ENCODE measurements at places on chromosomes 2 and 18. TPM values are rescaled to one million over a fixed set of nuclear protein-coding genes. Genes with fewer than 3 reads are reported as not detected.

The FSHR gene
- total RNA-seq, result 6.5 TPM

The REG3G gene
- total RNA-seq, result not detected

The ALPI gene
- total RNA-seq, result not detected

The ASNSD1 gene
- 32.0 TPM for total RNA-seq

The SP140 gene
- 1.1 TPM for total RNA-seq

The ZSCAN30 gene
- 32.8 TPM for total RNA-seq

The TAF4B gene
- 7.2 TPM for total RNA-seq

The NMUR1 gene
- total RNA-seq, result 0.29 TPM

The POTEF gene
- 12.7 TPM for total RNA-seq

DNA sequence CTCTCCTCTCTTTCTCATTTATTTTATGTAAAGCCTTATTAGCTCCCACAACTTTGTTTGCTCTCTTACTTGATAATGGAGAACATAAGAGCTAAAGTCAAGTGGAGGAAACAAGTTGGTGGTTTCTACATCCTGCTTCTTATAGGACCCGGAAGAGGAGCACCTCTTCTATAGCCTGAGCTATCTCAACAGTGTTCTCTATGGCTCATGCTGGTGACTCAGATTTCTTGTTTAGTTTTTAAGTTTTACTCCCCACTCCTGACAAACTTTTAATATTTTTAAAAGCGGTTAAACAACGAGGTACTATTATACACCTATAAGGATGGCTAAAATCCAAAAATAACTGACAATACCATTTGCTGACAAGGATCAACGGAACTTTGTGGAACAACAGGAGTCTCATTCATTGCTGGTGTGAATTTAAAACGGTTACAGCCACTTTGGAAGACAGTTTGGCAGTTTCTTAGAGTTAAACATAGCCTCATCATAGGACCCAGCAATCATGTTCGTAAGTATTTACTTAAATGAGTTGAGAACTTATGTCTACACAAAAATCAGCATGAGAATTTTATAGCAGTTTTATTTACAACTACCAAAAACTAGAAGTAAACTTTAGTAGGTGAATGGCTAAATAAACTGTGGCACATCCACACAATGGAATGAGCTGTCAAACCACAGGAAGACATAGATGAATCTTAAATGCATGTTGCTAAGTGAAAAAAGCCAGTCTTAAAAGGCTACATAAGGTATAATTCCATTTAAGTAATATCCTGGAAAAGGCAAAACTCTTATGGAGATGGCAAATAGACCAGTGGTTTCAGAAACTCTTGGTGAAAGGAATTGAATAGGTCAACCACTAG is 12.7 kb upstream of the CDC42EP3 start:
- no peak for DNase-seq

DNA sequence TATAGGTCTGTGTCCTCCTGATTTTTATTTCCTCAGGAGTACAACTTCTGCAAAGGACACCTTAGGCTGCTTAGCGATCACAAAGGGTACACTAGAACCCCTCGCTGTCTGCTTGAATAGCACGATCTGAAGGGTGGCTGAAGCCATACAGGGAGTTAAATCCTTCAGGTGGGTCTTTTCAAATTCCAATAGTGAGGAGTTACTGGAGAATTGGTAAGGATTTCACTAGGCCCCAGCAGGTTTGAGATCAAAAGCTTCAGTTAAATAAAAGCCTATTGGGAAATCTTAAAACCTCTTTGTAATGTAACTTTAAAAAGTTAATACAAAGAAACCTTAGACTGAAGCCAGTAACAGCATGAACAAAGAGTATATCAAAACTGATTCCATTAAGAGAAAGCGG is 613.1 kb downstream of the ZEB2 start:
- no peak for DNase-seq

- DNase-seq, result no peak
Measured at GRCh38 chr2:208086029-208086428, 38.3 kb downstream of the CRYGD start.

DNA sequence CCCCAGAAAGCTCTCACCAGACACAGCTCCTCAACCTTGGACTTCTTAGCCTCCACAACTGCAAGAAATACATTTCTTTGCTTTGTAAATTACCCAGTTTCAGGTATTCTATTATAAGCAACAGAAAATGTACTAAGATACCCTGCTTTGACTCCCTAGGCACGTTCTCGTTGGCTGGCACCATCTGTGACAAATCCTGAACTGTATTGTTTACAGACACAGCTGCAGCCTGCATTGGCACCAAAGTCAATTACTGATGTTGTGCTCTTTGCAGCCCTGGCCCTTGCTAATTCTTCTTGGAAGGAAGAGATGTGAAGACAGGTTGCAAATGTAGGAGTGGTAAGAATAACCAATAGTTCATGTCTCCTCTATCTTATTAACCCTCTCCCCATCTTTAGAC is 72.7 kb upstream of the FAM136A start:
- no peak for DNase-seq

GRCh38 chr2:65381607-65382051 is 50.8 kb downstream of the SPRED2 start:
- no peak for DNase-seq

- peak; percentile 54 for DNase-seq
Measured at GRCh38 chr2:203533676-203534591, 1.2 kb downstream of the RAPH1 start.

DNA sequence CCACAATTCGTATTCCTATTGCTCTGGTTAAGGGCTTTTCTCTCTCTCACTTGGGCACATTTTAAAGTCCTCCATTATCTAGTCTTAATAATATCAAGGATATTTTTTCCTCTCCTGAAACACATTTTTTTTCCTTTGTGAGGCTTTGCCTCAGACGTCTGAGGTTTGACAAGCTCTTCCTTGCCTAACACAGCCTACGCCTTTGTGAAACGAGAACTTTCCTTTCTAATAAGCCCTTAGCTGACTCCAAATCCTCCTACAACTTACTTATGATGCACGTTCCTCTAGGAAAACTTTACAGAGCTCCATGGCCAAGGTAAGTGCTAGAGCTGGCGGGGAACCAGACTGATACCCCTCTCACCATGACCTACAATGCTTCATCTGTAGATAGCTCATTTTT is 841.5 kb downstream of the SOCS6 start:
- no peak for DNase-seq

GRCh38 chr18:23498117-23498516 is 5.2 kb upstream of the RMC1 start:
- no peak for DNase-seq

- DNase-seq, result no peak
Measured at GRCh38 chr18:12035481-12035880, 54.2 kb downstream of the IMPA2 start.

- no peak for DNase-seq
Measured at GRCh38 chr2:240885566-240885965, 10.4 kb downstream of the MAB21L4 start.

DNA sequence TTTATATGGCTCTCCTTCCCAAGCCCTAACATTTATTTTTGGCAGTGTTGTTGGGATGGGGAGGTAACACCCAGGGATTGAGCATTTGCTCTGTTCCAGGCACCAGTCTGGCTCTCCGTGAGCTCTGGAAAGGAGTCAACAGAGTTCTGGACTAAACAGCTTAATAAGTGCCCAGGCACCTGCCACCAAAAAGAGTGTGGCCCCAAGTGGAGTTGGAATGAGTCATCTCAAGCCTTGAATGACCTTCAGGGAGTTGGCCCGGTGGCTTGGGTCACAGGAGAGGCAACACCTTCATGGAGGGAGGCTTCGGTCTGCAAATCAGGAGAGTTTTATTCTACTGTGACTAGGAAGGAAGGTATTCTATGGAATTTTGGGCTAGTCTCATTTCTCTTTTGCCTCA is 203.2 kb downstream of the DLGAP1 start:
- DNase-seq, result no peak

- DNase-seq, result peak; percentile 58
Measured at GRCh38 chr2:54092940-54093339, 22.5 kb upstream of the ACYP2 start.

DNA sequence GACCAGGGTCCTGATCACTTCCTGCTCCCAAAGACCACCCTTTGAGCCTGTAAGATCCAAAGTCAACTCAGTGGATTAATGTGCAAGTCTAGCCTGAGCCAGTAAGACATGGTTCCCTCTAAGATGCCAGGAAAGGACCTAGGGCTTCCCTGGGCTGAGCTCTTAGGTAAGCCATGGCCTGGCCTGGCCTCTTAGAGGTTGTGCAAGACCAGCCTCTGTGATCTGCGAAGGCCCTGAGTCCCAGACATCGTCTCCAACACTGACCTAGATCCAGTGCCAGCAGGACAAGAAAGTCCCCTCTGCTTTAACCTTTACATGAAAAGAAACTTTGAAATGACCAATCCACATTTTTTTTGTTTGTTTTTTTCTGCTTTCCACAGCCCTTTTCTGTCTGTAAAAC is 73.6 kb upstream of the CYP1B1 start:
- no peak for DNase-seq

DNA sequence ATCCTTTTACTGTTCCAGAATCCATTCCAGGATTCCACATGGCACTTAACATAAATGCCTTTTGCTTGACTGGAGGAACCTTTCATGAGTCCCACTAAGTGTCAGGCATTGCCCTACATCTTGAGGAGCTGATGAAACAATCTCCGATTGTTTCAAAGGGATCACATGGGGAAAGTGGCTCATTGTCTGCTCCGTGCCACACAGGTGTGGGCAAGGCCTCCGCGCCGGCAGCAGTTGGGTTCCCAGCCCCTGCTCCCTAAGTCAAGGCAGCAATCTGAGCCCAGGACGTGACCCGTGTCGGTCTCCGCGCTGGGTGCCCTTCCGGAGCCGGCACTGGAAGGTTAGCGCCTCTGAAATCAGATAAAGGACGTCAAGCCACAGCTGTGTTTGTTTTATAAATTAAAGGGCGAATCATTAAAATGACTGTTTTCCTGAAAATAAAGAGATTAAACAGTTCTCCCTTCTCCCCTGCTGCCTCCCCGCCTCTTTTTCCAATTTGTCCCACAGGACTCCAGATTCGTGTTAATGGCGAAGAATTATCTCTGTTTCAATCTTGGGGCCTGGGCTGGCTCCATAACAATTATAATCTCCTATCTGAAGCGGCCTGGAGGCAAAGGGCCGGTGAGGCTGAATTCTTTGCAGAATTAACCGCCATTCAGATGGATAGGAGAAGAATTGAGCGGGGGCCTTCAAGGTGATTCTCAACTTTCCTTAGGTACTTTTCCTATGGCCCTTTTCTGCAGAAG is 84.3 kb upstream of the FZD7 start:
- DNase-seq, result peak; percentile 87

DNA sequence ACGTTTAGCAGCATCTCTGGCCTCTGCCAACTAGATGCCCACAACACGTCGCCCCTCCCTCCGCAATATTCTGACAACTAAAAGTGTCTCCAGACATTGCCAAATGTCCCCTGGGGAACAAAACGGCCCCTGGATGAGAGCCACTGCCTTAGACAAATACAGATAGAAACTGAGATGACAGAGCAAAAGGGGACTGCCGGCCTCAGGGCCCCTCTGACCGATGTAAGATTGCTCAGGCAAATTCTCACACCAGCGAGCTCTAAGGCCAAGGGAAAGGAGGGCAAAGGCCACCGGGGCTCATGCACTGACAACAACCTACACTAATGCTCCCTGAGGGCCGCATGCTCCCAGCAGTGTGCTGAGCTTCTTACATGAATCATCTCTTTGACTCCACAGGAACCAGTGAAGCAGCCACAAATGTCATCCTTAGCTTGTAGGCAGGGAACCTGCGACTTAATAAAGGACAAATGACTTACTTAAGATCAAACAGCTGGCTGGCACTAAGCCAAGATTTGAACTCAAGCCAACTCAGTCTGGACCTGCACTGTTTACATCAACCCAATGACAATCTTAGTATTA is 228.5 kb downstream of the TTC32 start:
- DNase-seq, result peak; percentile 56

GRCh38 chr2:130828461-130828860 is 8.3 kb upstream of the ARHGEF4 start:
- DNase-seq, result peak; percentile 62

- no peak for DNase-seq
Measured at GRCh38 chr2:127877626-127878025, 8.1 kb downstream of the AMMECR1L start.

DNA sequence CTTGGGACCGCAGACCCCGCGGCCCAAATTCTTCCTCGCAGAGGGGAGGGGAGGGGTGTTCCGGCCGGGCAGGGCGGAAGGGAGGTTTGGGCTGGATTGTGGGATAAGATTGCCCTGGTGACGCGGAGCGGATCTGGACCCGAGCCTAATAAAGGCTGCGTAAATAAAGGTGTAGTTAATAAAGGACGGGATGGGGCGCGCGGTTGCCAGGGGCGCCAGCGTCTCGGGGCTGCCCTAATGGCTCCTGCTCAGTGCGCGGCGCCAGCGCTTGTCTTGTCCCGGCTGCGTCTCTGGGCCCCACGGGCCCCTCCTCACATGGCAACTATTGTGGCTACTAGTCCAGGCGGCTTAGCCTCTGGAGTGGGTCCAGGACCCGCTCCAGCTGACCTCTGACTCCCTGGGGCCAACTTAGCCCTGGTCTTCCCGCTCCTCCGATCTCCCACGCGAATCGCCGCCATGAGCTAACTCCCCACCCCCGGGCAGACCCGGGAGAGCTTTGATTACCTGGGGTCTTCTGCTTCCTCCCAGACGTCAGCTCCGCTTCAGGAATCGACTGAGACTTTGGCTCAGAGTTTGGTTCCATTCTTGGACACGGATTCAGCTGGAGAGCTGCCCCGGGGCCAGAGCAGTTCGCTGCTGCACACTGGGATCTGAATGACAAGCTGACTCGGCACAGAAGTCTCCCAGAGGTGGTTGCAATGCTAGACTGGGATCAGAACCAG is 36.5 kb downstream of the SLC25A52 start:
- DNase-seq, result no peak

DNA sequence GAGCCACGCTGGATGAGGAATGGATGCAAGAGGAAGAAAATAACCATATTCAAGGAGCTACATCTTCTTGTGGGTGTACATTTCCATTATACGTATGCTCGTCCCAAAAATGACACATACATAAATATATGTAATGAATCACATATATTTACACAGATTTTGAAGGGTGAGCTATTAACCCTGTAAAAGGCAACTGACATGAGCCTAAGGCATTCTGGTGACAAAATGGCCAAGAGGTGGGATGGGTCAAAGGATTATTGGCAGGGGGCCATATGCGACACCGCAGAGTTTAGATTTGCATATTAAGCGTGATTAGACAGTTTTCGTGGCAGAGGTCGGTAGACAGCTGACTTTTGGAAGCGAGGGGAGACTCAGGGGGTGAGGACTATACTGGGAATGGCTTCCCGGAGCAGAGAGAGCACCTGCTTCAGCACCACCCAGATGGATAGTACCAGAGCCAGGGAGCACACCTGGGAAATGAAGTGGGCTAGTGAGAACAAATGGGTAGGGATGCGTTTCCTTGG is 431 bp upstream of the CNRIP1 start:
- peak; percentile 86 for DNase-seq

GRCh38 chr2:120444691-120445240 is 98.8 kb downstream of the INHBB start:
- no peak for DNase-seq

All from endodermal cell (in vitro differentiated cells).